ENCODE measurements at places on chromosomes 2 and 18.

DNA sequence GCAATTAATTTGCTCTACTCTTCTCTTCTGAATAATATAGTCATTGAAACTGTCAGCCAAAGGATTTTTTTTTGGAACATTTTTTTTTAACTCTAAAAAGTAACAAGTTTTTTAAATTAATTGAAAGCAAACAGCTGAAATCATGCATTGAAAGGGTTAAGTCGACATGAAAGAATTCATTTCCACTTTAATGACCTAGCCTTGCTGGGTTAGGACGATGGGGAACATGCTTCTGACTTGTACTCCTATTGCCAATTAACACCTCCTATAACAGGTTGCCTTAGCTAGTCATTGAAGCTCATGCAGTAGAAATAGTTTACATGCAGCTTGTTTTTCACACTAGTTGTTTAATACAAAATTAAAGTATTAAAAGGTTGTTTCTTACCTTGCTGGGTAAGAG, 47.8 kb downstream of the PSMD14 start:
- DNase-seq, result no peak

- DNase-seq, result no peak
Observed at GRCh38 chr2:200335657-200336056, 29.2 kb downstream of the SPATS2L start.

DNA sequence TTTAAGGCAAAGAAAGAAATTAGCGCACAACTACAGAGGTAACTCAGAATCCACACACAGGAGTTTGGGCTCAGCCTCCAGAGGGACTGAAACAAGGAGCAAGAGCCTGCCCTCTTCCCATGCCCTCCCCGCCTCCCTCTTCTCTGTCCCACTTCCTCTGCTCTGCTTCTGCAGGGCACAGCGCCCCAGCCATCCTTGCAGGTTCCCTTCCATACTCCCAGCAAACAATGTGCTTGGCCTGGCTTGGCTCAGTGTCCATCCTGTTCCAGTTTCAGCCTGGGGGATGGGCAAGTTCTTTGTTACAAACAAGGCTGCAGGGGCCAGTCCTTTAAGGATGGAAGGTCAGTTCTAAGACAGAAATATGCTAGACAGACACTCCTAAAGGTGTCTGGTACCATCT, 133.5 kb downstream of the CDH20 start:
- DNase-seq, result no peak

DNA sequence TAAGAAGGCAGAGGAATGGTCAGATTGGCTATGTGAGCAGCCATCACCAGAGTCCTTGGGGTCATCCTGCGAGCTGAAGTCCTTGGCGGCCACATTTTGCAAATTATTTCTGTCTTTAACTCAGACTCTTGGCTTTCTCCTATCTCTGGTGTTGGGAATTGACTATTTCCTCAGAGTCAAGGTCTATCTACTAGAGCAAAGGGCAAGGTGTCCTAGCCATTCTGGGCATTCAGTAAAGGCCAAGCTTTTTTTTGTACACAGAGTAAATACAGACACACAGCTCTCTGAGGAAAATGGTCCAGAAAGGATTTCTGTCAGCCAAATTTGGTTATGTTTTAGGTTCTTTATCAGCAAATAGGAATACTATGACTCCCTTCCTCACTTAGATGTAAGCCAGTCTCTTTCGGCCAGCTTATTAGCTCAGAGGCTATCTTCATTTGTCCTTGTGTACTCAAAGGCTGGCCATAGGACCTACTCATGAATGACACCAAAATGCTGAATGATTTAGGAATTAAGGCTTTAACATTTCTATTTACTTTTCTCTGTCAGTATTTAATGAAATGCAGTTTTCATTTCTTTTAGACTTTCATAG, 146.5 kb downstream of the CNTNAP5 start:
- DNase-seq, result no peak

GRCh38 chr2:68857855-68858456, 13.2 kb downstream of the BMP10 start:
- DNase-seq, result no peak

DNA sequence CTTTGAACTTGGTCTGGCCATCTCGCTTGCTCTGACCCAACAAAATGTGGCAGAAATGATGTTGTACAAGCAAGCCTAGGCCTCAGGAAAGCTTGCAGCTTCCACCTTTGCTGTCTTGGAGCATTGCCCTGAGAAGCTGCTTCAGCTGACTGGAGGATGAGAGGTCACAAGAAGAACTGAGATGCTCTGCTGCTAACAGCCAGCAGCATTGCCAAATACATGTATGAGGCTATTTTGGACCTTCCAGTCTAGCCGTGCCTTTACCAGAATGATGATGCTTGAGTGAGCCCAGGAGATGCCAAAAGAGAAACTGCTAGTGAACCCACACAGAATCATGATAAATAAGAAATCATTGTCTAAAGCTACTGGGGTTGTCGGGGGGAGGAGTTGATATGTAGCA, 13.2 kb upstream of the ITGAV start:
- no peak for DNase-seq

- DNase-seq, result no peak
Observed at GRCh38 chr18:29436459-29436858, 1259.5 kb upstream of the CDH2 start.

DNA sequence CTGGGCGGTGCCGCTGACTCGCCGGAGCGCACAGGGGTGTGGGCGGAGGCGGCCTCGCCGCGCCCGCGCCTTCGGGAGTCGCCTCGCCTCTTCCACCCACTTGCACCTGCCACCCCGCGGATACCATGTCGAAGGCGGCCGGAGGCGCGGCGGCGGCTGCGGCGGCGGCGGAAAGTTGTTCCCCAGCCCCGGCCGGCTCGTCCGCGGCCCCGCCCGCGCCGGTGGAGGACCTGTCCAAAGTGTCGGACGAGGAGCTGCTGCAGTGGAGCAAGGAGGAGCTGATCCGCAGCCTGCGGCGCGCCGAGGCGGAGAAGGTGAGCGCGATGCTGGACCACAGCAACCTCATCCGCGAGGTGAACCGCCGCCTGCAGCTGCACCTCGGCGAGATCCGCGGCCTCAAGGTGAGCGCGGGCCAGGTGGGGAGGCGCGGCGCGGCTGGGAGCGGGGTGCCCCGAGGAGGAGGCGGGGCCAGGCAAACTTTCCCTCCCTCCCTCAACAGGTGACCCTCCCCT, 766 bp downstream of the CCDC85A start:
- DNase-seq, result peak; percentile 37

DNA sequence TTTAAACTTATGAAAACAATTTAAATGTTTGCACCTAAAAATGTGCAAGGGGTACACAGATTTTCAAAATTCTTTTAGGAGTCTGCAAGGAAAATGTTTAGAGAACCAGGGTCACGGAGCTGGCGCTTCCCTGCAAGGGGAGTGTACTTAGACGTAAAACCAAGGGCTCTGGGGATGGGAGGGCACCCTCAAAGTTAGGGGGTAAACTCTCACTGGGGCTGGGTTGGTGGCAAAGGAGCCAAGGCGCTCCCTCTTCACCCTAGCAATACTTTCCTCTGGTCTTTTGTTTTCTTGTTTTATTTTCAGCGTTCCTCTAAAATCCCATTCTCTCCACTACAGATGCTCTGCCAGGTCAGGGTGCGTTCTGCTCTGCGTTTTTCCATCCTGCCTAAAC, 20.0 kb downstream of the TMEM247 start:
- DNase-seq, result no peak

Data from COR-L47 (cell line).